ENCODE measurements at places on chromosomes 2 and 18.

DNA sequence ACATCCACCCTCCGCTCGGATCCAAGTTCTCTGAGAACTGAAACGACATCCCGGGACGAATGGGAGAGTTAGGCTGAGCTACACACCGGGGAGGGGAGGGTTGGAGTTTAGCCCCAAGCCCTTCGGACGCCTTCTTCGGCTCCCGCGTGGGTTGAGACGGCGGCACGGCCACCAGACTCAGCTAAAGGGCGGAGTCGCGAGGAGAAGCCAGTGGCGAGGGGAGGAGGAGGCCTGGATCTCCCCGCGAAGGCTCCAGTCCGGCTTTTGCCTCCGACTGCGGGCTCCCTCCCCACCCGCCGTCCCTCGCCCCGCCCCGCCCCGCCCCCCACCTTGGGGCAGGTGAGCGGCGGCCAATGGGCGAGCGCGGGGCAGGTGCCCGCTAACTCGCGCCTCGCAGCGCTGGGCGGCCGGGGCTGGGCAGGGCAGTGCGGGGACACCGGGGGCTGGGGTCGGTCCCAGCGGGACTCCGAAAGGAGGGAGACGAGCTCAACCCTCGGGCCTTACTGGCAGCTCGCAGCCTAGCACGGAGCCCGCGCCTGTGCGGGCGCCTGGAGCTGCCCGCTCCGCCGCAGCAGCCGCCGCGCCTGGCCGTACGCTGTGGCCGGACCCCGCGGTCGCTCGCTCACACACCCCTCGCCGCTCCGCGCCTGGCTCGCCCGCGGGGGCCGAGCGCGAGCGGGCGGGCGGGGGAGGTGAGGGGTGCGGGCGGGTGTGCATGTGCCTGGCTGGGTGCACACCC is at the start of gene EMX1:
TSS of gene EMX1 (plus strand) at position 382 of the 739 bp plus-strand sequence. CDS start at position 716, 334 bp downstream.
- peak; percentile 36 for DNase-seq

DNA sequence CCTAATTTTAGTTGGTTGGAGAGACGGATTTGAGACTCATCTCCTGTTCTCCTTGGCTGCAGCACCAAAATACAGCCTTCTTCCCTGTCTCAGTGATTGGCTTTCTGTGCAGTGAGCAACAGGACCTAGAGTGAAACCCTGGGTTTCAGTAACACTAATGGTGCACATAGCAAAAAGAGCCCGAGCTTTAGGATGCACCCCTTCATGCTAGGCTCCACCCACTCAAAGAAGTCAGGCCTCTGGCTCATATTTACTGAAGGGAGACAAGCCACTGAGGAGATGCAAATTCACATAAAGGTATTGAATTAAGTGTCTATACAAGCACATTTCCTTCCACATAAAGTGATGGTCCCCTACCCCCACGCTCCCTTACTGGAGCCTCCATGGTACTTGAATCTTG is 131.9 kb upstream of the CHAC2 start:
- no peak for DNase-seq

GRCh38 chr2:239955989-239956817 is 68.9 kb downstream of the NDUFA10 start:
- no peak for DNase-seq

DNA sequence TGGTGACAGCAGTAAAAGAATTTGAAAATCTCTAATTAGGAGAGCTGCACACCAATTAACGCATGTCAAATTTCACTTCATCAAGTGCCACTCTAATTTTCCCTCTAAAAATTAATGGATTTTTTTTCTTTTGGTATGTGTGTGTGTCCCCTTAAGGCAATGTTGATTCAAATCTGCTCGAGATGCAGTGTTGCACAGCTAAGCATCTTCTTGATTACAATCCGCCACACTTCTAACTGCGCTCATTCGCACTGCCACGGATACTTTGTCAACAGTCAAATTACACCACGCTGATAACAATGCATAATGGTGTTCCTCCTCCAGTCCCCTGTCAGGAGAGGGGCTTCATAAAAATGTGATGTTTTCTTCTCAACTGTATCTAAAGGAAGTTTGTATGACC is 261.4 kb downstream of the MEIS1 start:
- no peak for DNase-seq

DNA sequence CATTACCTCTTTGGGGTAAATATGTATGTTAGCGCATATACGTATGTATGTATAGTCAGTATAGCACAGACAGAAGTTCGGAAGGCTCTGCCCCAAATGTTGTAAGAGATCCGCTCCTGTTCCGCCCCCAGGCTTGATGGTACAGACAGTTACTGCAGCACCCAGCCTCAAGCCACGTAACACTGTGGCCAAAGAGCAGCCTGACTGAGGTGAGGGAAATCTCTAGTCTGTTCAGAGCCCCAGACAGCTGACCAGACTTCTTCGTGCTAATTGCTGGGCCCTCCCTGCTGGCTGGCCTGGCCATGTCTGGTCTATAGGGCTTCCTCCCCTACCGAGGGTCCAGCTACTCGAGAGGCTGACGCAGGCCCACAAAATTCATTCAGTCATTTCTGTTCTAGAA is 7.8 kb downstream of the CRACDL start:
- DNase-seq = no peak

DNA sequence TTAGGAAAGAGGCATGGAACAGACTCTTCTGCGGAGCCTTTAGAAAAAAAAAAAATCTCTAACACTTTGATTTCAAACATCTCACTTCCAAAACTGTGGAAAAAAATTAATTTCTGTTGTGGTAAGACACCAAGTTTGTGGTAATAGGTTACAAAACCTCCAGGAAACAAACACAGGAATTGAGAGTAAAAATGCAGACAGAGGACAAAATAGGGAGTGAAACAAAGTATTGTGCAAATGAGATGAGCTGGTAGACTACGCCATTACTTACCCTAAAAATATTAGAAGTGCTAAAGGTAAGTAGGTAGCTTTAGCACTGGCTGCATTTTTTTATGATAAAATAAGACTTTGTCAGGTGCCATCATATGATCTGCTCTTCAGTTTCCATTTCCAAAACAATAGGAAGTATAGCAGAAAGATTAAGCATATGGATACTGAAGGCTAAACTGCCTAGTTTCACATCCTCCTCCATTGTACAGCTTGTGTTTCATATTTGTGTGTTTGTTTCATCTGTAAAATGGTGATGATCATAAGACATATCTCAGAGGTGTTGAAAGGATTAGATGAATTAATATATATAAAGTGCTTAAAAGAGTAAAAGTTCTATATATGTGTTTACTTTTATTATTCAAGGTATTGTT is 309.2 kb downstream of the NR4A2 start:
- DNase-seq = no peak

DNA sequence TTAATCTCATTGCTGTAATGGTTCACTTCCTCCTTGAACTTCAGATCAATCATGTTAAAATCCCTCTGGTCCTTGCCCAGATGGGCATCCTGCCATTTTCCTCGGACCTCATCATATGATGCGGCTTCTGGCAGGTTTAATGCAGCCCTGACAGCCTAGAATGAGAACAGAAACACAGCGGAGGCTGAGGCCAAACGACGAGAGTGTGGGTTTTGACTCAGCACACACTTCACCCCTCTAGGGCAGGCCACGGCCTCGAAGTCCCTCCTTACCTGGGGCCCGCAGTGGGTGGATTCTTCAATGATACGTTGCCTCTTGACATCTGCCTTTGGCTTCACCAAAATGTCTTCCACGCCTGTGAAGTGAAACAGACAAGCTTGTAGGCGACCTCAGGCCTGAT is 56.8 kb downstream of the POLR1A start:
- no peak for DNase-seq

DNA sequence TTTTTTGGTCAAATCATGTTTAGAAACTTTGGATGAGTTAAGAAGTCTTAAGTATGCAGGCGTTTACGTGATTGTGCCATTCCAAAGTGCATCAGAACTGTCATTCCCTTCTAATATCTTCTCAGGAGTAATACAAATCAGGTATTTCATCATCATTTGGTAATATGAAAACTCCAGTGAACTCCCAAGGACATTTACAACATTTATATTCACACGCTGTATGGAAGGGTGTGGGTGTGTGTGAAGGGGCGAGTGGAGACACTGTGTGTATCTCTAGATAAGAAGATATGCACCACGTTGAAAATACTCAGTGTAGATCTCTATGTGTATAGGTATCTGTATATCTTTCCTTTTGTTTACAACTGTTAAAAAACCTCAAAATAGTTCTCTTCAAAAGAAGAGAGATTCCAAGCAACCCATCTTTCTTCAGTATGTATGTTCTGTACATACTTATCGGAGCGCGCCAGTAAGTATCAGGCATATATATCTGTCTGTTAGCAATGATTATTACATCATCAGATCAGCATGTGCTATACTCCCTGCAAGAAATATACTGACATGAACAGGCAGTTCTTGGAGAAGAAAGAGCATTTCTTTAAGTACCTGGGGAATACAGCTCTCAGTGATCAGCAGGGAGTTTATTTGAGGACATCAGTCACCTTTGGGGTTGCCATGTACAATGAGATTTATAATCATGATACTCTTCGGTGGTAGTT is 29.3 kb downstream of the COX7A2L start:
- DNase-seq = no peak

DNA sequence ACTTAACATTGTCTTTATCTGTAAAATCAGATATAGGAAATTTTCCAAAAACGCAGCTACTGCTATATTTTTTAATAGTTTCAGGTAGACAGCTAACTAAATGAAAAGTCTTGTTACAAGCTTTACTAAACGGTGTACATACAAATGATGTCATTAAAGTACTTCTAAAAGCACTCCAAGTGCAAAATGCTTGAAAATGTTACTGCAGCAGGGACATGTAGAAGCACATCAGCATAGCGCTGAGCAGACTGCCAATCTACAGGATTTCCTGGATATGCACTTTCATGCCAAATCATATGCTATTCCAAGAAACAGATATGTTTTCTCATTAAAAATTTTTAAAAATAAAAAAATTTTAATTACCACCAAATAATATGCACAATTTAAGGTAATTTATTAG is 61.7 kb downstream of the SMAD2 start:
- no peak for DNase-seq

GRCh38 chr2:105399207-105399861 is 483 bp upstream of the FHL2 start:
- DNase-seq = no peak

GRCh38 chr2:227655454-227655853 is 11.2 kb upstream of the SCYGR5 start:
- DNase-seq = no peak

- DNase-seq = no peak
Observed at GRCh38 chr18:45877403-45877802, 51.9 kb downstream of the SIGLEC15 start.

DNA sequence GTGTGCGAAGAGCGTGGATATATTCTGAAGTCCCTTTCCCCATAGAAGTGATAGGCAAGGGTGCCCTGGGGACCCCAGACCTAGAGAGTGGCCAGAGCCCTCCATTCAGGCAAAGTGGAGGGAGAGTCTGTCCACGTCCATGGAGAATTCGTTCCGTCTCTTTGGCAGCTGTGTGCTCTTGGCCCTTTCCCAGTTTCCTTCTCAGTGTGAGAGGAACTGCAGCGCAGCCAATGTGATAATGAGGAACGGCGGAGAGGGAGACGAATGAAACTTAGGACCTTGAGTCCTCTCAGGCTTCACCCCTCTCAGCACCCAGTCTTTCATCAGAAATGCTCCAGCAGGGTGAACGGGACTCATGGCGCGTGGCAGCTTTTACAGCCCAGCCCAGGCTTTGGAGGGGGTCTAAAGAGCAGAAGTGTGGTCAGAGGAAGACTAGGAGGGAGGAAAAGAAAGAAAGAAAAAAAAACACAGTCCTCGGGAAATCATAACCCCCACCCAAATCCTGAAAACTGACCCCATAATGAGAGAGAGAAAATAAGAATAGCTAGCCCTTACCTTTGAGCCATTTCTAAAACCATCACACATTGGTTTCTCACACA is 95.0 kb upstream of the RIOK3 start:
- DNase-seq = no peak

GRCh38 chr2:47079515-47080412 is 75.3 kb downstream of the STPG4 start:
- no peak for DNase-seq

DNA sequence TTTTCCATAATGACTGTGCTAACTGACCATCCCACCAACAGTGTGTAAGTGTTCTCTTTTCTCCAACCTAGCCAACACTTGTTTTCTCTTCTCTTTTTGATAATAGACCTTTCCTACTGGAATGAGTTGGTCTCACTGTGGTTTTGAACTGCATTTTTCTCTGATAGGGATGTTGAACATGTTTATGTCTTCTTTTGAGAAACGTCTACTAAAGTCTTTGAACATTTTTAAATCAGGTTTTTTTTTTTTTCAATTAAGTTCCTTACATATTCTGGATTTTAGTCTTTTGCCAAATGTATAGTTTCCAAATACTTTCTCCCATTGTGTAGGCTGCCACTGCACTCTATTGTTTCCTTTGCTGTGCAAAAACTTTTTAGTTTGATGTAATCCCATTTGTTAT is 405.5 kb upstream of the FIGN start:
- no peak for DNase-seq

DNA sequence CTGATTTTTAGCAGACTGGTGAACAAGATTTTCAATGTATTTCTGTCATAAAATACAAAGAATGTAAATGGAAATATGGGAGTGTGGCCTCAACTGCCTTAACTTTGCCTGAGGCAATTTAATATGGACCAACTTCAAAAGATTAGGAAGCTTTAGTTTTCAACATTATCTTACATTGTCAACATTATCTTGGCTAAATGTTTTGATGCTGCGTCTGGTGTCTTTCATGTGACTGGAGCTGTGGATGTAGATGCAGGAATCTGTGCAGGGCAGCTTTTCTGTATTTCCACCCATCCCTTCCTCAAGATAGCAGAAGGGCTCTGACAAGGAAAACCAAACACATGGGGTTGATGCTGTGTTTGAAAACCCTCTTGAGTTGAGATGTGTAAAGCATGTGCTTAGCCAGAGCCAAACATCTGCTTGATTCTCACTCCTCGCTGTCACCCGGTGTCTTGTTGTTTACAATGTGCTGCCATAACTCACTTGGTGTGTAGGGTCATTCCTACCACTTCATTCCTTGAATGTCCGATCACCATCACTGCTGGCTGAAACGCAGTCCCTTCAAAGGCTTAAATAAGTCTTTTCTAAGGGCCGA is 33.0 kb downstream of the COPS8 start:
- no peak for DNase-seq

- no peak for DNase-seq
Observed at GRCh38 chr2:240259924-240260529, 119.6 kb upstream of the OTOS start.

- DNase-seq = no peak
Observed at GRCh38 chr18:23460285-23461273, 7.5 kb downstream of the RIOK3 start.

DNA sequence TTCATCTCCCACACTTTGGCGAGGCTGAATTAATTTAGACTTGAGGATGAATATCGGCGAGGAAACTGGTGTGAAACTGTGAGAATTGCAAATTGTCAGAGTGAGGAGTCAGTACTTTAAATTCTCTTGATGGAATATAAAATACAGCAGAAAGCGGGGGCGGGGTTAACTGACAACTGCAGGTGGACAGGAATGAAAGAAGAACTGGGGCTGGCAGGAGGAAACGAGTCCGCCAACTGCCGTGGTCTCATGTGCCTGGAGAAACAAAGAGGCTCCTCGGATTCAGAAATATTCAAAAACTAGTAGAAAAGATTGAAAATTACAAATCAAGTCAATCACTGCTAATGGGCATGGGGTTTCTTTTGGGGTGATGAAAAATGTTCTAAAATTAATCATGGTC is 44.3 kb downstream of the MOGAT1 start:
- DNase-seq = no peak
